ENCODE measurements at places on chromosomes 4 and X.

DNA sequence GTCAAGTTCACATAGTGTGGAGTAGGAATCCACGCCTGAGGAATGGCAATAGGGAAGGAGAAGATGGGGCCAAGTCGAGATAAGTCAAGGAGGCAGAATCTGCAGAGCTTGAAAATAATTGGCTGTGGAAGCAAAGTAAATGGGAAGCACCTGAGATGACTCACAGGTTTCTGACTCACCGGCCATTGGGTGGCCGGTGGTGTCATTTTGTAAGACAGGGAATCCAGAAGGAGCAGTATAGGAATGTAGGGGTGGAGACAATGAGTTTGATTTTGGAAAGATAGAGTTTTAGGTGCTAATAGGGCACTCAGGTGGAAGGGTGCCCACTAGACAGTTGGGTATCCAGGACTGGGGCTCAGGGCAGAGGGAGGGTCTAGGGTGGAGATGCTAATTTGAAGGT lies 201.0 kb upstream of the MAMLD1 start:
- no peak for DNase-seq

DNA sequence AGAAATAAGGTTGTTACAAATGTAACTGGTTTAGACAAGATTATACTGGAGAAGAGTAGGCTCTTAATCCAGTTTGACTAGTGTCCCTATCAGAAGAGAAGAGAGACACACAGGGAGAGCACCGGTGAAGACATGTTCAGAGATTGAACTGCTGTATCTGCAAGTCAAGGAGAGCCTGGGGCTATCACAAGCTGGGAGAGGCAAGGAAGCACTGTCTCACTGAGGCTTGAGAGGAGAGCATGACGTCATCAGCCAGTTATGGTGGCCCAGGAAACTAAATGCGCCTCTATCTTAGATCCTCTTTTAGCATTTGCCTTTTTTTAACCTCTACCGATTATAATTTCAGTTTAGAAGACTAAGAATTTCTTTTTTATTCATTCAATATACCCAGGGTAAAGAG lies 583.4 kb downstream of the TRAM1L1 start:
- DNase-seq = no peak

DNA sequence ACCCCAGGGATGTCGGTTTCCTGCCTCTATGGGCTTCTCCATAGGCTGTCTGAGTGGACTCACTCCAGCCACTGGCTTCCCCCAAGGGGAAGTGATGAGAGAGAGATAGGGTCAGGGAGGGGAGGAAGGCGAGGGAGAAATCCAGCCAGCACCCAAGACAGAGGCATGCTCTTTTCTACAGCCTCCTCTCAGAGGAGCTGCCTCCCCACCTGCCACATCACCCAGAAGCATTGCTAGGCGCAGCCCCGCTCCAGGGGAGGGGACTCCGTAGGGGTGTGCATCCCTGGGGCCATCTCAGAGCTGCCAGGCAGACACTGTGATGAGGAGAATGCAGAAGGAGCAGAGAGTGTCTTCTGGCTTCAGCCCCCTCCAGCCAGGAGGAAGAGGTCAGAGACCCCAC lies 109.5 kb upstream of the NKX1-1 start:
- no peak for DNase-seq

DNA sequence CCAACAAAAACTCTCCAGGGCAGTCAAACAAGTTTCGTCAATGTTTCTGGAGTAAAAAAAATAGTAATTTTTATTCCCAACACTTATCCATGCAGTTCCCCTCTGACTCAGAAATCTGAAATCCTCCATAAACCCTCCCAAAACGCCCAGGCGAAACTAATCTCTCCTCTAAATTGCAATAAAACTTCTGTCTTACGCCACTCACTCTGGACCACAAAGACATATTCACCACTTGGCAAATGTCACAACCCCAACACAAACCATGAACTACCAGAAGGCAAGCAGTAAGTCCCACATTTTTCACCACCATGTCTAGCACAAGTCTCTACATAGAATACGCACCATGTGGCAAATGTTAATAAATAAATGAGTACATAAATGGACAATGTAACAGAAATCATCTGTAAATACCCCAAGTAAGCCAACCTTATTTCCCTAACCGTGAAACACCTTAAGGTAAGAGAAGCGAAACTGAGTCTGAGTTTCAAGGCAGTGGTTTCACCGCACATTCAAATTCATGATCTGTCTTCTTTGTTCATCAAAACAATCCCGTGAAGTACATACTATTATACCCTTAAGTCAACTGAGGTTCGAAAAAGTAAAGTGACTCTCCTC lies 1.6 kb downstream of the PAPSS1 start:
- peak; percentile 91 for DNase-seq

DNA sequence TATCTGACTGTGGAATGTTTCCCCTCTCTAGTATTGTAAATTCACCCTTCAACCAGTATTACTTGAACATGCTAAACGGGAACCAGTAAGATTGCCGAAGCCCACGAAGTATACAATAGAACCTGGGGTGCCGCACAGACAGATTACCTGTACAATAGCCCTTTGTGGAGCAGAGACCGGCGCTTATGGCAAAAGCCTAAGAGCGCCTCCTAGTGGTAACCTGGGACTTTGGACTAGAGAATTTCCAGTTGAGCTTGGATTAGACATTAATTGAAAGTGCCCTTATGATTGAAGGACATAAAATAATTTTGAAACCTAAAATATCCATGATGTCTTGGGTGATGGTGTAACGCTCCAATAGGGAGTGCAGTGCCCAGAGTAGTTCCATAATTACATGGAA lies 14.1 kb downstream of the ZNF157 start:
- peak; percentile 7 for DNase-seq

All from AG09309 (cell line).